ENCODE measurements at places on chromosomes 12 and 14.

DNA sequence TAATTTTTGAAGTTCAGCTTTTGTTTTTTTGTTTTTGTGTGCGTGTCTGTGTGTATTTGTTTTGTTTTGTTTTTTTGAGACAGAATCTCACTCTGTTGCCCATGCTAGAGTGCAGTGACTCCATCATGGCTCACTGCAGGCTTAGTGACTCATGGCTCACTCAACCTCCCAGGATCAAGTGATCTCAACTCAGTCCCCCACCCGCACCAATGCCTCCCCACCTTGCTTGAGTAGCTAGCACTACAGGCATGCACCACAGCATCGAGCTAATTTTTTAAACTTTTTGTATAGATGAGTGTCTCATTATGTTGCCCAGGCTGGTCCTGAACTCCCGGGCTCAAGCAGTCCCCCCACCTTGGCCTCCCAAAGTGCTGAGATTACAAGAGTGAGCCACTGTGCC, 981.4 kb downstream of the BCL11B start:
- no peak for DNase-seq

DNA sequence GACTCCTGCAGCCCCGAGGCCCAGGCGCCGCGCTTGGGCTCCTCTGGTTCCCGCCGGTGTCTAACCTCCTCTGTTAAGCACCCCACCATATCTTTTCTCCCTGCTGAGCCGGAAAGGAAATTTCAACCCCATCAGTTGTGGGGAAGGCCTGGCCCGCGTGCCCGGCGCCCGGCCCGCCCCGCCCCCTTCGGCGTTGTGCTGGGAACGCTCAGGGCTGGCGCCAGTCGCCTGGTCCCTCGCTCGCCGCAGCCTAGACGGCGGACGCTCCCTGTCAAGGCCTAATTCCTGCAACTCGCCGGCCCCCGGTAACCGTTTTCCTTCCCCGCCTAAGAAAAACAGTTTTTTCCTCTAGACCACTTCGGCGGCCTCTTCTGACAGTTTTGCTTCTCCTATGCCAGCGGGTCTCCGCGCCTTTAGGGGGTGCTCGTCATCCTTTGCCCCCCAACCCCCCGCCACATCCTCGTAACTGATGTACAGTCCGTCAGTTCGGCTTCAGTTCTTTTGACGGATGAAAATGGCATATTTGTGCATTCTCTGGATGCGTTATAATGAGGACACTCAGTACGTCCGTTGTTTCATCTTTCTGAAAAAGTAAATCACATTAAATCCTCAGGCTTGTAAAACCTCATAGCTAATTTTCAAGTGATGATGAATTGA, 506 bp upstream of the NAP1L1 start:
- no peak for DNase-seq

GRCh38 chr12:21627924-21628323, 23.3 kb upstream of the GYS2 start:
- DNase-seq: no peak

- DNase-seq: peak; percentile 26
Measured at GRCh38 chr12:51377099-51377984, 13.9 kb downstream of the GALNT6 start.

DNA sequence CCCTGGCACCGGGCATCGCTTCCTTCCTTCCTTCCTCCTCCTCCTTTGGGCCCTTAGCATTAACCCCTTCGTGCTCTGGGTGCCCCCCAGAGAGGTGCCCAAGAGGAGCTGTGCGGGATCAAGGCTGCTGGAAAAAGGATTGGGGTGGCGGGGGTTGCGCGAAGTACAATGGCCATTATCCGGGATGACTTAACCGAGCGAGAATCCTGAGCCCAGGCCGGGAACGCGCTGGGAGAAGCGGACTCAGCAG, 2.8 kb downstream of the DHH start:
- DNase-seq: no peak

DNA sequence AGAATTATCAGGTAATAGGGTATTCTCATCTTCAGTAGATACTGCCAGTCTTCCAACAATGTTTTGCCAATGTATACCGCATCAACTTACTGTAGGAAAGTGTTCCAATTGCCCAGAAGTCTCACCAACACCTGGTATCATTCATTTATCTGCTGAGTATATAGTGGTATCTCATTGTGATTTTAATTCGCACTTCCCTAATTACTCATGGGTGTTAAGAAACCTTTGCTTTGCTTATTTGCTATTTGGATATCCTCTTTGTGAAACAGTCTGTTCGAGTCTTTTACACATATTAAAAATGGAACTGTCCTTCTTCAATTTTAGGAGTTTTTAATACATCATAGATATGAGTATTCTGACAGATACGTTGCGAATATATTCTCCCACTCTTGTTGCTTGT, 6.1 kb downstream of the TM7SF3 start:
- no peak for DNase-seq

GRCh38 chr12:129971721-129972120, 67.9 kb upstream of the TMEM132D start:
- no peak for DNase-seq

- no peak for DNase-seq
Measured at GRCh38 chr12:129483111-129483893, 420.5 kb downstream of the TMEM132D start.

DNA sequence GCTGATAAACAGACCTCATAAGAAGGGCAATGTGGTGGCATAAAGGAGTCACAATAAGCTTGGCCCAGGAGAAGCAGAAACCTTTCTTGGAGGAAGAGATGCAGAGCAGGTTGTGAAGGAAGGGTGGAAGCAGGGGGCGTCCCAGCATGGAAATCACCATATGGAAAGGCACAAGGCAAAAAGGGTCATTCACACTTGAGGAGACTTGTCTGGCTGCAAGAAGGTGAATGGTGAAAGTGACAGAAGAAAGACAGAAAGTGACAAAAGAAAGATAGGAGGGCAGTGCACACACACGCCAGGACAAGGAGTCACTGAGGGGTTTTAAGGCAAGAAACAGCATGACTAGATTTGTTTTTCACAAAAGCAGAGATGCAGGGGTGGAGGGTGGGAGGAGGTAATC, 38.3 kb downstream of the GALNT4 start:
- no peak for DNase-seq

DNA sequence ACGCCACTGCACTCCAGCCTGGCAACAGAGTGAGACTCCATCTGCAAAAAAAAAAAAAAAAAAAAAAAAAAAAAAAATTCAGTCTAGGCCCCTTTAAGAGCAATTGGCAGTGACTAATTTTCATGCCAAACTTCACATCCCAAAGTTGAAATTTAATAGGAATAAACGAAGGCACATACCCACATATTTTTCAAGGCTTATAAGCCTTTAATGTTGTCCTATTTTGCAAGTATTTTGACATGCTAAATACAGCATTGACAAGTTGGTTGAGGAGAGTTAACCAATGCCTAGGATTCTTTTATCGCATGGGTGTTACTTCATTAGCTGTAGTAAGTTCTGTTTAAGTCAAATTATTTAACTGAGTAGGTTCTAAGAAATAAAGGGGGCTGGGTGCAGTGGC, 23.5 kb upstream of the HIP1R start:
- DNase-seq: no peak

DNA sequence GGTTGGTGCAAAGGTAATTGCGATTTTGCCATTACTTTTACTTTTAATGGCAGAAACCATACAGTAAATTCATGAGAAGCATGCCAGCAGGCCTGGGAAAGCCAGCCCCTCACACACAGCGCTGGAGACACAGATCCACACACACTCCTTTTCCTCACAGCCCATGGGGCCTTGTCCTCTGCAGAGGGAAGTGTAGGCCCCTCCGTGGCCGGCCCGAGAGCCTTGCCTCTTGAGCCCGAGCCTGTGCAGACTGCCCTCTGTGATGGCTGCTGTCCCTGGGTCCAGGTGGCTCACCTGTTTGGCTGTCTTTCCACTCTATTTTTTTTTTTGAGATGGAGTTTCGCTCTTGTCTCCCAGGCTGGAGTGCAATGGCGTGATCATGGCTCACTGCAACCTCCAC, 39.3 kb downstream of the XRCC3 start:
- no peak for DNase-seq

DNA sequence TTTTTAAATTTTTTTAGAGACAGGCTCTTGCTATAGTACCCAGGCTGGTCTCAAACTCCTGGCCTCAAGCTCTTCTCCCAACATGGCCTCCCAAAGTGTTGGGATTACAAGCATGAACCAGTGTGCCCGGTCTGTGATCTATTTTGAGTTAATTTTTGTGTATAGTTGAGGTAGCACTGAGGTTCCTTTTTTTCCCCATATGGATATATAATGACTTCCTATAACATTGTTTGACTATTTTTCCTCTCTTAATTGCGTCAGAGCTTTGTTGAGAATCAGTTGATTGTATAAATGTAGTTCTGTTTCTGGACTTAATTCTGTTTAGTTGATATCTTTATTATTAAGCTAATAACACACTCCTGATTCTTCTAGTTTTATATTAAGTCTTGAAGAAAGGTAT, 8.6 kb upstream of the M6PR start:
- no peak for DNase-seq

GRCh38 chr12:55937981-55938380, 7.0 kb downstream of the DGKA start:
- no peak for DNase-seq

DNA sequence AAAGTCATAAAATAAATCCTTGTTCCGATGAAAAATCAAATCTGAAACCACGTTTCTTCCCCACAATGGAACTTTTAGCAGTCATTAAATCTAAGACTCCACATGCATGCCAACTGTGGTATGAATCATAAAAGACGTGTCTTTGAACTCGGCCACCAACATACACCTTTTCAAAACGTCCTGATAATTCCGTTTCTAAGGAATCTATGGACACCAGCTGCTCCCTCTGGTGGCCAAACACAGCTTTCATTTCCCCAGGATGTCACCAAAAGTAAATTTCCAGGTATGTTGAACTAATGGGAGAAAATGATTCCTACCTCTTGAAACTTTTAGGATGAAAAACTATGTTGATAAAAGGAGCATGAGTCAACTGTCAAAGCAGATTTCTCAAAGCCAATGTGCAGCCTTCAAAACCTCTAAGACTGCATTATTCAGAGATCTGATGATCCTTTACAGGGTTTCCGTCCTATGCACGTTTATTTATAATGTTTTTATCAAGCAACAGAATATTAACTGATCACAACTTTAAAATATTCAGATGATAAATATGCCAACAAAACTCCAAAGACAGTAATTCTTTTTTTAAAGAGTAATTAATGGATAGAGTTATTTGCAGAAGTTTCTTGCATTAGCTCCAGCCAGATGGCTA, 96.2 kb downstream of the CIT start:
- peak; percentile 65 for DNase-seq

DNA sequence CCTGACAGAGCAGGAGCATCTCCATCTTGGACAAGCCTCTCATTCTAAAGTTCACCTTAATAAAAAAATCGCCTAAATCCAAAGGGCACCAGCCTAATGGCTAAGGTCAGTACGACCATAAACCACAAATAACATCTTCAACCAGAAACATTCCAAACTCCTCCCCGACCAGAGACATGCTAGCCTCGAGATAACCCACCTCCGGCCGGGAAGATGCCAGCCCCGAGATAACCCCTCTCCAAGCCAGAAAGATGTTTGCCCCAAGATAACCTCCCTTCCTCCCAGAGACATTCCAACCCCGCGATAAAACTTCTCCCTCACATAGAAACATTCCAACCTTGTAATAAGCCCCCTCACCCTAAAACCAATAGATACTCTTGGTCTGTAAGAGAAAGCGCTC, 86.8 kb upstream of the PKP2 start:
- DNase-seq: no peak

DNA sequence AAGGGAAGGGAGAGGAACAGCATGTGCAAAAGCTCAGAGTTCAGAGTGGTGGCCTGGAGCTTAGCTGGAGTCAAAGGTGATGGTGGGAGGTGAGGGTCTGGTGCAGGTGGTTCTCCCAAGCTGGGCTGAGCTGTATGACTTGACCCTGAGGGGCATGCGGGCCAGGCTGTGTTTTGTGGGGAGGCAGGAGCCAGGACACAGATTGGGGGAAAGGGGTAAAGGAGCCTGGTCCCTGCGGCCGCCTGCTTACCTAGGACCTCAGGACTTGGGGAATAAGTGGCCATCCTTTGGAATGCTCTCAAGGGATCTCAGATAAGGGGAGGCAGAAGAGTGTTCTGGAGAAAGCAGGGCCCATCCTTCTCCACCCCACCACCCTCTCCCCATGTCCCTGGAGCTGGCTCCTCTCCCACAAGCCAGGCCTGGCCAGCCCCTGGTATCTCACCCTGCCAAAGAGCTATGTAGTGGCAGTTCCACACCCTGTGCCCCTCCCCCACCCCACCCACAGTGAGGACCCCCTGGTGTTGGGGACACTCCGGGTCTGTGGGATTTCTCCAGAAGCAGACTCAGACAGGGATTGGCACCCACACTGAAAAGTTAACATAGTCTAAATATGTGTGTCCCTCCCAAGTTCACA, 19.9 kb upstream of the CEP170B start:
- no peak for DNase-seq

DNA sequence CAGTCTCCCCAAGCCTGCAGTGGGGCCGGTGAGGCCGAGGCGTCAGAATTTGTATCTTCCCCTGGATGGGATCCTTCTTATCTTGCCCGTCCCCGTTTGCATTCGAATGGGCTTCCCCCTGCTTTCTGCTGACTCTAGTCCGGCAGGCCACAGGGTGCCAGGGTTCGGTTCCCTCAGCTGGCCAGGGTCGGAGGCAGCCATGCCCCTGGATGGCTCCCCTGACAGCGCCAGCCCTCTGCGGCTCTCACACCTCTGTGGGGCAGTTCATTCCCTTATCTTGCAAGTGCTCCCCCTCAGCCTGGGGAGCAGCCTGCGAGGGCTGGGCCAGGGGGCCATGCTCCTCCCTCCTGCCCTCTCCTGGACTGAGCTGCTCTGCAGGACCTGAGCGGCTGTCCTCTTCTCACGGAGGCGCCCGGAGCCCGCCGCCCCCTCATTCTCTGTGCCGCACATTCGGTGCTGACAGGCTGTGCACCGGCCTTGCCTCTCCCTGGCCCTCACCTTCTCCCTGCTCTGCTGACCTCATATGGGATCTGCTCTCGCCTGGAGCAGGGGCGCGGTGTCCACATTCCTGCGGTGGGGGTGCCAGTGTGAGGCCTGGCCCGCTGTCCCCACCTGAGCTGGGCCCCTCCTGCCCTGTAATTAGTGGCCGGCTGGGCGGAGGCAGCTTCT, 32.8 kb downstream of the KIF26A start:
- DNase-seq: no peak

GRCh38 chr12:31003861-31004640, 69.6 kb upstream of the DDX11 start:
- DNase-seq: no peak

DNA sequence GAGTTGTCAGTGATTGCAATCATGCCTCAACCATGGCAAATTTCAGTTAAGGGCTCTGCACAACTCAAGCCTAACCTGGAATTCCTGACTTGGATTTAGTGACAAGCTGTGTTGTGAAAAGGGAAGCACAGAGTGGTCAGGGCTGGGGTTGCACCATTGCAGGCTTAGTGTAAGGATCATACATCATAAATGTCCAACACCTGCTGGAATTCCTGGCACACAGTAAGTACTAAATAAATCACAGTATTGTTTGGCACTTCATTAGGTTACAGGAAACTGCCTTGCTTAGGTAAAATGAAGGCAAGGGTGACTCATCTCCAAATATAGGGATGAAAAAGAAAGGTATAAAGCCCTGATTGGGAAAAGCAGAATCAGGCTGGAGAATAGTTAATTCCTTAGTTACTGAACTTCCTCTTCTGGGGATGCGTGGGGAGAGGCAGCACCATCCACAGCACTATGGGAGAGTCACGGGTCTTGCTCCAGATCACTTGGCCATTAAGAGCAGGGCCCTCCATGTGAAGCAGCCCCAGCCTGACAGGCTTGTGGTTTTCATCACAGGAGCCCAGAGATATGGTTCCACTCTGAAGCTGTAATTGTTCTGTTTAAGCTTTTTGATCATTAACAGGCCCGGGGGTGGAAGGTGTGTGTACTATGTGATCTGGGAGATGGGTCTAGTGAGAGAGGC, 39.7 kb downstream of the SLC8A3 start:
- no peak for DNase-seq
